NCI-H774 (cell line): ENCODE measurements at places on chromosomes 12 and 14.

- no peak for DNase-seq
Measured at GRCh38 chr12:53456654-53457366, 4.9 kb downstream of the PCBP2 start.

DNA sequence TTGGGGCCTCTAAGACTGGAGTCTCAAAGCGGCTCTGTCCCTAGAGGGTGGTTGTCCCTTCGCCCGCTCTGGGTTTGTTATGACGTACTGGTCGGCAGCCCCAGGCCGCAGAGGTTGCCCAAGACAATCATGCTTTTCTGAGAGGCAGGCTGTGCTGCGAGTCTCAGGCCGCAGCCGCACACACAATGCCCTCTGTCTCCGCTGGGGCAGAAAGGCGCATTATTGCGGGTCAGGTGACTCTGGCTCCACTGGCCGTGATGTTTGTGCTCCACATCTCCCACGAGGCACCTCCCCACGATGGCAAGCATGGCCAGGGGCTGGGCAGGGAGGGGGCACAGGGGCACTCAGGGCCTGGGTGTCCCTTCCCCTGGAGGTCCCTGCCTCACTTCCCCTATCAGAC, 21.0 kb upstream of the PLEKHG3 start:
- DNase-seq = no peak

- no peak for DNase-seq
Measured at GRCh38 chr12:45336762-45337596, 121.1 kb downstream of the ANO6 start.

GRCh38 chr14:65838565-65838964, 426.0 kb downstream of the FUT8 start:
- no peak for DNase-seq

GRCh38 chr14:102927346-102927877, 4.9 kb downstream of the AMN start:
- DNase-seq = no peak

DNA sequence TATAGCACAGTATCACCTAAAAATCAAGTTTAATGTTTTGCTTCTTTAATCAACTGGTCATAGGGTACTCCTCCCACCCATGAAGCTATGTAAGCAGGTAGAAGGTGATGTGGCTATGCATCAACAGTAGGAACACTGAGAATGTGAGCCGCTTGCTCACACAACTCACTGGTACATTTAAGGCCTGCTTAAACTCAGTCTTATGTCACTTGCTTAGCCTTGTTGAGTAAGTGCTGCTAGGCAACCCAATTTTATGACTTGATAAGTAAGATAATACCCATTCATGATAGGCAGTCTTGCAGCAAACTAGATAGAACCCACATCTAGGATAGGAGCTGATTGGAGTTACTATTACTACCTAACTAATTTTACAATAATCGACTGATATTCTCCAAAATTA, 70.0 kb upstream of the BMP4 start:
- DNase-seq = no peak

DNA sequence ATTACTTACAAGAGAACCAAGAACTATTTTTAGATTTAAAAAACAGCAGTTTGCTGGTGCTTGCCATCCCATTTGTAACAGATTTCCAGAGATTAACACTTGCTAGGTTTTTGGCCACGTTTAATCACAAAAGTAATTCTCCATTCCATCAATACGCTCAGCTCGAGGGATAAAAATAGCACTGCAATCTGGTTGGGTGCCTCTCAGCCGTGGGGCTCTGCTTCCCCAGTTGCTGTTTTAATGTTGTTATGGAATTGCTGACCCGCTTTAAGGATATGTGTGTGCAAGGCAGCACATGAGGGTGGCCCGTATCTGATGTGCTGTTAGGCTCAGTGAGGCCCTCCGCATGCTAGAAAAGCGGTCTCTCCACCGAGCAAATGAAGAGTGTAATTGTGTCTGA, 222.2 kb upstream of the TMEM260 start:
- DNase-seq = no peak

- no peak for DNase-seq
Measured at GRCh38 chr14:74571901-74572725, 39.9 kb downstream of the LTBP2 start.

GRCh38 chr12:109557805-109558204, 15.5 kb downstream of the MMAB start:
- no peak for DNase-seq

DNA sequence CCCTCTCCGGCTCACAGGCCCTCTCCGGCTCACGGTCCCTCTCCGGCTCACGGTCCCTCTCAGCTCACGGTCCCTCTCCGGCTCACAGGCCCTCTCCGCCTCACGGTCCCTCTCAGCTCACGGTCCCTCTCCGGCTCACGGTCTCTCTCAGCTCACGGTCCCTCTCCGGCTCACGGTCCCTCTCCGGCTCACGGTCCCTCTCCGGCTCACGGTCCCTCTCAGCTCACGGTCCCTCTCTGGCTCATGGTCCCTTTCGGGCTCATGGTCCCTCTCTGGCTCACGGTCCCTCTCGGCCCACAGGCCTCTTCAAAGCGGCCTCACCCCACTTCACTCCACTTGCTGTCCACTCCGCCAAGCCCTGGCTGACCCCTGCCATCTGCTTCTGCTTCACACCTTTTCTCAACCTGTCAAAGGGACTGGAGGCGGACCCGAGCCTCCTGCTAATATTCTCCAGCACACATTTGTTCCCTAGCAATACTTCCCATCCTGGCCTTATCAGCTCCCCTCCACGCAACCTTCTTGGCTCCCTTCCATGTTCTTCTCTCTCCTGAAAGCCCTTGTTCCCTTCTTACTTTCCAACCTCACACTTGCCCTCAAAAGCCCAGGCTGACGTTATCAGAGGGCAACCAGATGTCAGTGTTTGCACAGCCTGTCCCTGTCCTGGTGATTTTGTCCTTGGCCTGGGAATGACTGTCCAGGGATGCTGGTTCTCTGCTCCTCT, 176.7 kb downstream of the CALM1 start:
- DNase-seq = no peak

DNA sequence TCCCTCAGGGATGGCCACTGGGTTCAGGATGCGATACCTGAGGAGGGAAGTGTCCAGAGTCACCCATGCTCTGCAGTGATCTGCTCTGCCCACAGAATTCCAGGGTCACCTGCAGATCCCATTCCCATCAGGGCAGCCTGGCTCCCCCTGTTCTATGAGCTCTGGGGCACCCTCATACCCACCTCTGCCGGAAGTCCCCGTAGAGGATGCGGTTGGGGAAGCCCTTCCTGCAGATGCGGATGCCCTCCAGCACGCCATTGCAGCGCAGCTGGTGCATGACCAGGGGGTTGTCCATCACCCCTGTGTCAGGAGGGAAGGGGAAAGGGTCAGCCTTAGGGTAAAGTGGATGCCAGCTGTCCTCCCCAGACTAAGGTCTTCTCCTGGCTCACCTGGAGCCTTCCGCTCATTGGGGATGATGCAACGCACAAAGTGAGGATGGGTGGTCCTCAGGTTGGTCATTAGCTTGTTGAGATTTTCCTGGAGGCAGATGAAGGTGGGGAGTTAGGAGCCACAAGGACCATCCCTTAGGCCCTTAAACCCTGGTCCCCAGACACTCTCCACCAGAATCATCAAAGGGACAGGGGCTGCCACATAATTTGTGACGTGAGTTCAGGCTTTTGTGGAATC, 11.2 kb downstream of the MYH6 start:
- no peak for DNase-seq

DNA sequence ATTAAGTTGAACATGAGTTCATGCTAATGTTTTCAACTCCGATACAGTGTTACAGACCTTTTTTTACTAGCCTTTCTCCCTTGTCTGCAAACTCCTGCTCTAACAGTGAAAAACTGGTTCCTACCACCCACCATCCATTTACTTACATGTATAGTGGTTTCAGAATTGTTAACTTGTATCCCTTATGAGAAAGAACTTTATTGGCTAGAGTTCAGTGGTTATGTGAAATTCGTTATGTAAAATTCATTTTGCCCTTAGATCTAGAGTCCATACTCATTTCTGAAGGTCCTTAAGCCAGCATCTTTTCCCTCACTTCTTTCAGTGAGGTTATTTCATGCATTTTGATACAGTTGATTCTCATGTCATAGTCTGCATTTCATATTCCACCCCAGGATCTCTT, 51.0 kb downstream of the PRKCH start:
- no peak for DNase-seq

DNA sequence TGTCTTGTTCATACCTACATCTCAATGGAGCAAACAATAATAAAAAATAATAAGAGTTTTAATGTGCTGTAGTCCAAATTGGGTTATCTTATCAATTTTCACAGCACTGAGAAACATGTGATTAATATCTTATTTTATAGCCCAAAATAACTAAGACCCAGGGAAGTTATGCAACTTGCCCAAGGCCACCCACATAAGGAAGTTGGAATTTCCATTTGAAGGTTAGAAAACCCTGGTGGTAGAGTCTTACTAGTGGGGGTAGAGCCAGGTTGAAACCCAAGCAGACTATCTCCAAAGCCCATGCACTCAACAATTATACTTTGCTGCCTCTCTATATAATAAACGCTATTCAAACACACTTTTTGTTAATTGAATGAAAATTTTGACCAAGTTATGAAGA, 270.0 kb upstream of the CAND1 start:
- DNase-seq = no peak

DNA sequence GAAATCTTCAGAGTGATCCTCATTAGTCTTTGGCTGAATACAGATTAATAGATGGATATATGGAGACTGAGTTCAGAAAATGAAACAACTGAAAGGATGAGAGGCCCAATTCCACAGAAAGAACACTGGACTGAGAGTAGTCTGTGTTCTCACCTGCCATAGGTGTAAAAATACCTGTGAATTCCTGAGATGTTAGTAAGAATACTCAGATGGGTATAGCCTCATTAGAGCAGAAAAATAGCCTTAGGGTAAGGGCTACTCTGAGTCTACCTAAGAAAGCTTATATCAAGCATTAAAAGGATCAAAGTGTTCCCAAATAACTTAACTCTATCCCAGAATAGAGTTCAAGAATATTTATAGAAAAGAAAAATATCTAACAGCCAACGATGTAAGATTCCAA, 1510.3 kb upstream of the SEL1L start:
- no peak for DNase-seq

- DNase-seq = no peak
Measured at GRCh38 chr12:65526311-65526710, 247.8 kb downstream of the MSRB3 start.

DNA sequence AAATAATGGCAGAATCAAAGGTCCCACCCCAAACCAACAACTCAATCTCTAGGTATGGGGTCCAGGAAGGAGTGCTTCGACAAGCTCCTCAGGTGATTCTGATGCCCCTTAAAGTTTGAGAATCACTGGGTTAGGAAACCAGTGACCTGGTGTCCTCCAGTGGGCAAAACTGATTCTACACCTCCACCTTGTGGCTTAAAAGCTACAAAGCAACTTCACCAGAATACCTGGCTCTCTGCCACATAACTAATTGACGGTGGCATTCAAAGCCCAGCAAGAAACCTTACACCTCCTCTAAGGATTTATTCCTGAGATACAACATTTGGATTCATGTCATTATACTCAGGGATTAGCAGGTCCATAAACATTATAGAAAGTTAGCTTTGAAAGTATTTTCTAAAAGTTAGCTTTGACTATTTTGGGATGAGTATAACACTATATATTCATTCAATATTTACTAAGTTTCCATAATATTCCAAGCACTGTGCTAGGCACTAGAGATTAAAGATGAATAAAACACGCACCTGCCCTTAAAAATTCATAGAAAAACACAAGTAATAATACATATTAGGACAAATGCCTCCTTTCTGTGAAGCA, 45.4 kb downstream of the DCAF5 start:
- DNase-seq = peak; percentile 33

- DNase-seq = no peak
Measured at GRCh38 chr12:104712477-104712876, 245.6 kb downstream of the SLC41A2 start.

DNA sequence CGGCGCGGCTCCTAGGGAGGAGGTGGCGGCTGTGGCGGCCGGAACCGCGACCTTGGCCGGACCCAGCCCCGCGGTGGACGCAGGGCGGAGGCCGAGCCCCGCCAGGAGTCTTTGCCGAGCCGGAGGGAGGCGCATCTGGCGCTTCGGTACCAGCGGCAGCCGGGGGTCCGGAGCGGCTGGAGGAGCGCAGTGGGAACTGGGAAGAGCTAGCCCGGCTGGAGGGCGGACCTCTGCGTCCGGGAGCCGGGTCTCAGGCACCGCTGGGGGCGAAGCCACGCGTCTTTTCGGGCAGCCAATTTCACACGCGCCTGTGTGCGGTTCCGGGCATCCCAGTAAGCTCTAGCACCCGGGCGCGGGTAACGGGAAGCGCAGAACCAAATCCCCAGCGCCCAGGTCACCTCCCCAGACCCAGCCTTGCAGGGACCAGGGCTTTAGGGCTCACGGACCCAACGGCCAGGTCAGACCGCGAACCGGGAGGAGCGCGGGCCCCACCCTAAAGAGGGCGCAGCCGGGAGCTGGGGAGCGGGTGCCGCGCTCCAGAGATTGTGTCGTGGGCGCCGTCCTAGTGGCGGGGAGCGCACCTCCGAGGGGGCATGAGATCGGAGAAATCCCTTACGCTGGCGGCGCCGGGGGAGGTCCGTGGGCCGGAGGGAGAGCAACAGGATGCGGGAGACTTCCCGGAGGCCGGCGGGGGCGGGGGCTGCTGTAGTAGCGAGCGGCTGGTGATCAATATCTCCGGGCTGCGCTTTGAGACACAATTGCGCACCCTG, 89.4 kb downstream of the GALNT8 start:
- DNase-seq = no peak

- DNase-seq = peak; percentile 82
Measured at GRCh38 chr12:116910645-116911451, at the start of gene FBXW8. Gene FBXW8, plus strand, starts transcription at chr12:116910950. Its CDS starts 88 bp downstream, at chr12:116911038.

GRCh38 chr14:55000381-55000780, 26.5 kb downstream of the WDHD1 start:
- no peak for DNase-seq

DNA sequence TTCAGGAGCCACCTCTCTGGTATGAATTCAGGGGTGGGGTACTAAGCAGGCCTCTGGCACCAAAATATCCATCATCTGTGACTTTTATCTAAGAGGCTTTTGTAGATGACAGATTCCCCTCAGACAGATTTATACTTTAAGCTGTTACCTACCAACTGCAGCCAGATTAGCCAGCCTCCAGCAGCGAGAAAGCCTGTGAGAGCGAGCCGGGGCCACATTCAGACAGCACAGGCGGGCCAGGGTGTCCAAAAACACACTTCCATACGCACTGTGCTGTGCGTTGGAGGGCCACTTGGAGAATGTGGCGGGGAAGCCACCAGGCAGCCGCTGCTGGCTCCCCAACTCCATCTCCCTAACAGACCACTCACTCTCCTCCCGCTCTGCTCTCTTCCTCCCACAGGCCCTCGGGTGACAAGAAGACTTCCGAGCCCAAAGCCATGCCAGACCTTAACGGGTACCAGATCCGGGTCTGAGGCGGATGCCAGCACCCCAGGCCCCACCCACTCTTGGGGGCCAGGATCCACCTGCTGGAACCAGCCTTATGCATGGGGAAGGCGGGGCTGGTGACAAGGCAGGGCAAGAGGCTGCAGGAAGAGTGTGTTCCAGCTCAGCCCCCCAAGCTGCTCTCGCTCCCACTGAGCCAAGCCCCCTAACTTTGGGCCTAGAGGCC, 17.4 kb downstream of the VASH1 start:
- no peak for DNase-seq

GRCh38 chr14:34568803-34569202, 29.3 kb upstream of the EAPP start:
- no peak for DNase-seq
